Mesenteric fat pad (tissue), 1 donor: ENCODE measurements at places on chromosomes 2 and 18. TPM values are rescaled to one million over a fixed set of nuclear protein-coding genes. Genes with fewer than 3 reads are reported as not detected.

- no peak for DNase-seq
Measured at GRCh38 chr2:16728351-16729136, 62.9 kb upstream of the CYRIA start.

DNA sequence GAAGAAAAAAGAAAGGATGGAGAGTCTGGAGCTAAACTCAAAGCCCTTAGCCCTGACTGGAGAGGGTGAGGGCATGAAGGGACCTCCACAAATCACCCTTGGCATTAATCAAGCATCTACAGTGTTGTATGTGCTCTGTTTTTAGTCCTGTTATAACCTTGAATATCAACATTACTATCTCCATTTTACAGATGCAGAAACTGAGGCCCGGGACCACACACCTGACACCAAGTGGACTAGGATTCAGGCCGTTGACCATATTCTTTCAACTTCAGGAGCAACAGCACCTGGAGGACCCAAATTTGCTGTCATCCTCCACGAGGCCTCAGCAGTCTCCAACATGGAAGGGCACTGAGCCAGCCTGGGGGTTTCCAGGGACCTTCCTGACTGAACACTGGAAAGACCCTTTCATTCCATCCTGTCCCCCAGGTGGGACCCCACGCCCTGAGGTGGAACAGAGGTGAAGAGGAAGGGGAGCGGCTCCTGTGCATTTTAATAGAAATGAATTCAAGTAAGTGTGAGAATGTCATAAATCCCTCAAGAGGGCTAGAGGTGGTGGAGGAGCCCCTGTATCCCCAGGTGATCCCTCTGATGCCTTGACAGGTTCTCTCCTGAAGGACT, 41.0 kb downstream of the SERTAD2 start:
- no peak for DNase-seq

- no peak for DNase-seq
Measured at GRCh38 chr18:3995476-3996102, 459.5 kb downstream of the DLGAP1 start.

The ATP8B1 gene
- 7.8 TPM for total RNA-seq

DNA sequence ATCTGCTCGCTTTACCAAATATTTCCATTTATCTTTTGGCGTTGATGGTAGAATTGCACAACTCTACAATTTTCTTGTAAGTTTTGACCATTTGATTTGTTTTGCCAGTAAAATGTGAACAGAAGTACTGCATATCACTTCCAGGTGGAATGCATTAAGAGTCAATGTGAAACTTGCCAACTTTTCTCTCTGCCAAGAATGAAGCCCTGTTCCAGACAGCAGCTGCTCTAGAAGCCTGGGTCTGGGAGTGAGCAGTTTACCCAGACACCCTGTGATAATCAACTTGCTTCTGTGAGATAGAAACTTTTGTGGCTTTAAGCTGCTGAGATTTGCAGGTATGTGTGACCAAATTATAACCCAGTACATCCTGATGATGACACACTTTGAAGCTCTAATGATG, 115.9 kb upstream of the SYT4 start:
- no peak for DNase-seq

GRCh38 chr2:84816426-84817026, 64.4 kb downstream of the TRABD2A start:
- DNase-seq, result no peak

DNA sequence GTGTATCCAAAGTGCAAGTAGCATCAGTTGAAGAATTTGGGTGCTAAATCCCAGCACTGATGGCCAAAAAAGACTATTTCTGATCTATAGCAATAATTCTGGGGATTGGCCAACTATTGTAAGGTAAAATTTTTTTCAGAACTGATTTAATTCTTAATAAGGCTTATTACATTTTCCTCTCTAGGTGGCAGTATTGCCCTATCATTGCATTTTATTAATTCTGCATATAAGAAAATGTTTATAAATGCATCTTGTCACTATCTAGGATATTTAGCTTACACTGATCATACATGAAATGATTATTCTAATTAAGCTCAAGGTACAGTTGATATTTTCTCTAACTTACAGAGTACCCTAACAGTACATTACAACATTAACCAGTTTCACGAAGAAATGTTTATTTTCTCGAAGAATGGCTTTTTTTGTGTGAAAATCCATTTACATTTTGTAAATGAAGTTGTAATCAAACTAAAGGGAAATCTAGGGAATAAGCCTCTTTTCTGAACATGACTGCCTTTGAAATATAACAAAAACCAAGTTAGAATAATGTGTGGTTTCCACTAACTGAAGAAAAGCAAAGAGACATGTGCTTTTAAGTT, 11.0 kb downstream of the TTN start:
- no peak for DNase-seq

DNA sequence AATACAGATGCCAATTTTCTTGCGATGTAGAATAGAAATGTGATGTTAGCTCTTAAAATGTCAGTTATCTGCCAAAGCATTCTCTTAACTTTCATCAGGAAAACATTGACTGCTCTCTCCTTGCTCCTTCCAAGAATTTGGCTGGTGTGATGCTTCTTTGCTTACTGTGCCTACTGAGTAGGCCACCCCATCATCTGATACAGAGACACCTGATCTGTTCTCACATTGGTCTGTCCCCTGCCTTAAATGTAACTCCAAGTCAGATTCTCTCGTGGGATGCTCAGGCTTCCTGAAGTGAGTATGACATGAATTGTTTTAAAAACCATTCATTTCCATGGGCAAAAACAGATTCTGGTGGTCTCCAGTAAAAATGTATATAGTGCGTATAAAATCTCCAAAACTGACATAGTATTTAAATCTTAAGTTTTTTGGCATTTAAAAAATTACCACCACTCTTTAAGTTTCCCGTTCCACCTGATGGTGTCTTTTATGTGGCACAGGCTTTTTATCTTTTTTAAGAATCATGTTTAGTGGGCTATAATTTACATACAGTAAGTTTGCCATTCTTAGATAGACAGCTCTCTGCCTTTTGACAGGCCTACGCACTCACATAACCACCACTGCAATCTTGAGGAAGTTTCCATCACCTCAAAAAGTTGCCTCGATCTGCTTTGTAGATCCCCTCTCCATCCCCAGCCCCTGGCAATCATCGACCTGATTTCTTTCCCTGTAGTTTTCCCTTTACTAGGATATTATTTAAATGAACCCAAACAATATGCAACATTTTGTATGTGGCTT, 36.6 kb downstream of the UBE2F start:
- no peak for DNase-seq

DNA sequence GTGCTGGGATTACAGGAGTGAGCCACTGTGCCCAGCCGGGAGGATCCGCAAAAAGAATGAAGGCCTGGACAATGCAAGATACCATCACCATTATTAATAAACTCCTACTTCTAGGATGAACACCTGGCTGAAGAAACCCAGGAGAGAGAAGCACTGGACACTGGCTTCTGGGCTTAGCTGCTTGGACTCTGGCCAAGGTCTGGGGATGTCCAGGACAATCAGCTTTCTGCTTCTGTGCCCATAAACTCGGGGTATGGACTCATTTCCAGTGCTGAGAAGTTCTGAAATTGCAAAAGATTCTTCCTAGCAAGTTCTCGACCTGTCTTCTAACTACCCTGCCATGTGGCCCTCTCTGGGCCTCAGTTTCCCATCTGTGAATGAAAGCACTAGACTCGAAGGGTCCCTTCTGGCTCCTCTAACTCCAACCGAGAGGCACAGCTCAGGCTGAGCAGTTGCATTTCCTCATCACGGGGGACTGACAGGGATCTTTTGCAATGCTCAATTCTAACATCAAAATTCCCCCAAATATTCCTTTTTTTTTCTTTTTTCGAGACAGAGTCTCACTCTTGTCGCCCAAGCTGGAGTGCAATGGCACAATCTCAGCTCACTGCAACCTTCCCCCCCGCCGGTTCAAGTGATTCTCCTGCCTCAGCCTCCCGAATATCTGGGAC, 2.4 kb upstream of the SH2D6 start:
- DNase-seq, result no peak

GRCh38 chr2:43192744-43193651, 33.4 kb downstream of the ZFP36L2 start:
- DNase-seq, result no peak

The BMP10 gene
- not detected for total RNA-seq

GRCh38 chr2:152493417-152493816, 158.4 kb downstream of the FMNL2 start:
- DNase-seq, result no peak

DNA sequence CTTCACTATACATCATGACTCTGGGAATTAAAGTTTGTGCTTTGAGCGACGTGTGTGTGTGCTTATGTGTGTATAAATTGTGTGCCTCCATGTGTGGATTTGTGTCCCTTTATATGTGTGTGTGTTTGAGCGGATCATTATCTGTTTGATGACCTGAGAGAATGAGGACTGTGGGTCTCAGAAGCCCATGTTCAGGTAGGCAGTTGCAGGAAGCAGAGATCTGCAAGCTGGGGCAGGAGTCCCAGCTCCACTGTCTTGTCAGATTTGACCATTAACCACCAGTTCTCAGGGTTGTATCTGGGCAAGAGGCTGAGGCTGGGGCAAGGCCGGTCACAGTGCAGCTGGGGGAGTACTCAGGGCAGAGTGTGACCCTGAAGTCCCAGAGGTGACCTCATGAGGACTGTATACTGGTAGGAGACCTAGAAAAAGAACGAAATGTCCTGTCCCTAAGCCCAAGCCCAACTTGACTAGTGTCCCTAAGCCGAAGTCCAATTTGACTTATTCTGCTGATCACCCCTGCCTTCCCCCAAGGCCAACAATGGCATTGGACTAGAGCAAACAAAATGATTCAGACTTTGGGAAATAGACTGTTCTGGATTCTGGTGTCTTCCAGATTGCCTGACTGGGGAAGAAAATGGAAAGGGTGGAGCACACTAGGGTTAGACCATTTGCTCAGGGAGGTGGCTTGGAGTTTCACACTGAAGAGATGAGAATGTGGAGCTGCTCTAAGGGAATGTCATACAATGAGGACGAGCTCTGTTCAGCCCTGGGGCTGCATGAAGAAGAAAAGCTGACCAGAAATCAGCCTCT, 28.1 kb downstream of the RHOB start:
- peak; percentile 69 for DNase-seq

DNA sequence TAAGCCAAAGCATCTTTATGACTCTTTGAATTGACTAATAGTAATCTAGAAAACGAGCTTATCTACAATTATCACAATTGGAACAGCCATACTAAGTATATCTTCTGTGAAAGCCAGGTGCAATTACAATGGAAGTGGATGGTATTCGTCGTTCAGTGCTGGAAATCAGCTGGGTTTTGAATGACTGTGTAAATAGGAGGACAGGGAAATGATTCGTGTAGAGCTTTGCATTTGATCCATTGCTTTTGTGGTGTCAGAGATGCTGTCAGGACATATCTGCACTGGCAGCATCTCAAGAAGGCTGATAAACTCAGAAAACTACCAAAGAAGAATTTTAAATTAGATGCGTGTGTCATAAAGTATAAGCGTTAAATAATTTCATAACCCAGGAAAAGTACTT, 187.1 kb downstream of the ZNF407 start:
- no peak for DNase-seq

The DNER gene
- 1.3 TPM for total RNA-seq
